ENCODE measurements at places on chromosomes 3 and 15. TPM values are rescaled to one million over a fixed set of nuclear protein-coding genes. Genes with fewer than 3 reads are reported as not detected.

DNA sequence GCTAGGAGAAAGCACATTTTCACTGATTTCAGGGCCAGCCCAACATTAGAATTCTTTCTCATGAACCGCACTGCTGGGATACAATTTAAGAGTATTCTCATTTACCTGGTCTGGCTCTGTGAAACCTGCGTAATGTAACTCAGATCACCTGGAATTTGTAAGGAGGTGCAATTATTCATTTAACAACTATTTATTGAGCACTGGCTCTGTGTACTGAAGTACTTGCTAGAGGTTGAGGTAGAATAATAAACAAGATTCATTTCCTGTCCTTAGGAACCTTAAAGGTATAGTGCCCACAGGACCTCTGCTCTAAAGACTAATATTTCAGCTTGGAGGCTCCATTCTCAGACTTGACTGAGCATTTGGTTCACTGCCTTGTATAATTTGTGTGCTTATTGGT is 242.2 kb upstream of the ZPLD1 start:
- H3K4me1 ChIP-seq: no peaks in the 10 kb centered on the region
- no peak overlapping the region for H3K4me3 ChIP-seq
- no peak overlapping the region for H3K27ac ChIP-seq
- no peaks in the 10 kb centered on the region for H3K27me3 ChIP-seq
- no peaks in the 10 kb centered on the region for H3K36me3 ChIP-seq
- DNase-seq: no peak

- peaks cover 10% of the 10 kb centered on the region for H3K36me3 ChIP-seq
- H3K4me3 ChIP-seq: no peak overlapping the region
- no peaks in the 10 kb centered on the region for H3K27me3 ChIP-seq
- H3K4me1 ChIP-seq: peaks cover 44% of the 10 kb centered on the region
- DNase-seq: peak; percentile 71
Measured at GRCh38 chr3:16482770-16483531, 30.5 kb downstream of the RFTN1 start.

DNA sequence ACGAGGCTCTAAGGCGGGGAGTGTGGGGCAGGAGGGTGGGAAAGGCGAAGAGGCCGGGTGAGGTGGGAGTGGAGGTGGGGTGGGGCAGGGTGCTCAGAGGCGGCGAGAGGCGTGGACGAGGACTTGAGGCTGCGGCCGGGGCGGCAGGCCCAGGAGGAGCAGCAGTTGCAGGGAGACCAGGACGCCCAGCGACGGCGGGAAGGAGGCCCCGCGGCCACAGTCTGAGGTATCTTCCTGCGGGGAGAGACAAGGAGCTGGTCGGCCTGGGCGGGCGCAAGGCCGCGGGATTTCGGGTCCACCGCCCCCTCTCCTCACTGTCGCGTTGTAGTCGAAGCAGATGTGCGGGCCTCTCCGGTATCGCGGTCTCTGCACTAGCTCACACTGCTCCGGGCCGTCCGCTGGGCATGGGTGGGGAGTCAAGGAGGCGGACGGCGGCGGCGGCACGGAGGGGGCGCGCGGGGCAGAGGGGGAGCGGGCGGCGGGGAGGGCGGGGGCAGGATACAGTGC is 5.3 kb upstream of the TMEM115 start:
- peak overlapping the region; percentile 51 for H3K4me3 ChIP-seq
- H3K4me1 ChIP-seq: peaks cover 11% of the 10 kb centered on the region
- DNase-seq: no peak
- peaks cover 4% of the 10 kb centered on the region for H3K27me3 ChIP-seq
- no peak overlapping the region for H3K27ac ChIP-seq

GRCh38 chr15:78004919-78005634 is 72.4 kb downstream of the TBC1D2B start:
- H3K4me1 ChIP-seq: no peaks in the 10 kb centered on the region
- peak overlapping the region; percentile 56 for H3K27ac ChIP-seq
- H3K36me3 ChIP-seq: peaks cover 91% of the 10 kb centered on the region
- no peaks in the 10 kb centered on the region for H3K27me3 ChIP-seq
- DNase-seq: no peak
- no peak overlapping the region for H3K4me3 ChIP-seq

- DNase-seq: no peak
- H3K4me1 ChIP-seq: peaks cover 58% of the 10 kb centered on the region
- no peaks in the 10 kb centered on the region for H3K27me3 ChIP-seq
- H3K4me3 ChIP-seq: no peak overlapping the region
Measured at GRCh38 chr3:196997311-196997710, 28.7 kb upstream of the PIGZ start.

DNA sequence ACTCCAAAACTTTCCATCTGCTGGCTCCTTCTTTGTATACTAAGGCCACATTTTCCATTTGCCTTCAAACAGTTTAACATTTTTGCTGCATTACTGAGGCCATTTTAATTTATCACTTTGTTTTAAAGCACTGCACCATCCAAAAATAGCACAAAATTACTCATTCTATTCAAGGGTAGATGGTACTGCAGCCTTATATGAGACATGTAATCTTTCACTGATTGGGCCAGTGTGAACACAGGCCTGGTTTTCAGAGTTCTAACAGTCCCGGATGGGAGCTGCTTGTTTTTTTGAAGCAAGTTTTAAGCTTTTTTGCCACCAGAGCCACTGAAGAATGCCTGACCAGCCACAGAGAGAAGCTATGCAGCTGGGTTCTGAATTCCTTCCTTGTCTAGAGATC is 172.3 kb upstream of the TSC22D2 start:
- DNase-seq: no peak
- H3K4me3 ChIP-seq: no peak overlapping the region
- no peak overlapping the region for H3K27ac ChIP-seq
- H3K27me3 ChIP-seq: no peaks in the 10 kb centered on the region
- H3K4me1 ChIP-seq: no peaks in the 10 kb centered on the region

GRCh38 chr3:197260491-197261163 is 37.8 kb downstream of the DLG1 start:
- H3K36me3 ChIP-seq: peaks cover 3% of the 10 kb centered on the region
- no peaks in the 10 kb centered on the region for H3K27me3 ChIP-seq
- H3K4me3 ChIP-seq: no peak overlapping the region
- H3K27ac ChIP-seq: no peak overlapping the region
- DNase-seq: no peak

DNA sequence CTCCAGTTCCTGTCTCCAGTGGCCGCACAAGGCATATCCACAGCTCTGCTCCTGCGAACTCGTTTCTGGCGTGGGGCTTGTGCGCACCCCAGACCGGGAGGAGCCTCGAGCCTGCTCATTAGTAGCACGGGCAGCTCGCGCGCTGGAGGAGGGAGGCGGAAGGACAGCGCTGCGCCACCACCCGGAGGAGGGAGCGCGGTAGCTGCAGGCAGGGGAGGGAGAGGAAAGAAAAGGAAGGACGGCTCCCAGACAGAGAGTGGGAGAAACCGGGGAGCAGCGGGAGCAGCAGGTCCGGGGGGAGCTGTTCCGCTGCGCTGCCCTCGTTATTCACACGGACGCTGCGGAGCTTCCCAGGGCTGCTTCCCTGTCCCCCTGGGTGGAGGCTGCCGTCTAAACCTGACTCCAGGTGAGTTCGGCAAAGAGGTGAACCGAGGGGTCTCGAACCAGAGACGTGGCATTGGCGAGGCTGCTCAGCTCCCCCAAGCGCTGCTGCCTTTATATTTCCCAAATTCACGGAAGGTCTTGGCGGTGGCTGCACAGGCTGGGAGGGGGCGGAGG is 121.3 kb upstream of the ZNF717 start:
- no peak overlapping the region for H3K4me3 ChIP-seq
- no peak for DNase-seq
- no peaks in the 10 kb centered on the region for H3K36me3 ChIP-seq
- H3K27me3 ChIP-seq: peaks cover 10% of the 10 kb centered on the region
- H3K4me1 ChIP-seq: no peaks in the 10 kb centered on the region
- H3K27ac ChIP-seq: no peak overlapping the region

GRCh38 chr3:139157161-139157932 is 112.7 kb upstream of the PRR23C start:
- no peak overlapping the region for H3K27ac ChIP-seq
- no peaks in the 10 kb centered on the region for H3K27me3 ChIP-seq
- no peaks in the 10 kb centered on the region for H3K4me1 ChIP-seq
- DNase-seq: no peak

- no peaks in the 10 kb centered on the region for H3K36me3 ChIP-seq
- H3K4me3 ChIP-seq: no peak overlapping the region
- DNase-seq: no peak
- H3K27me3 ChIP-seq: no peaks in the 10 kb centered on the region
- no peak overlapping the region for H3K27ac ChIP-seq
Measured at GRCh38 chr15:85423256-85423655, 42.9 kb downstream of the AKAP13 start.

- H3K27ac ChIP-seq: no peak overlapping the region
- H3K4me1 ChIP-seq: no peaks in the 10 kb centered on the region
- no peaks in the 10 kb centered on the region for H3K36me3 ChIP-seq
- DNase-seq: no peak
- no peak overlapping the region for H3K4me3 ChIP-seq
Measured at GRCh38 chr3:83230841-83231240, 1469.4 kb upstream of the GBE1 start.

DNA sequence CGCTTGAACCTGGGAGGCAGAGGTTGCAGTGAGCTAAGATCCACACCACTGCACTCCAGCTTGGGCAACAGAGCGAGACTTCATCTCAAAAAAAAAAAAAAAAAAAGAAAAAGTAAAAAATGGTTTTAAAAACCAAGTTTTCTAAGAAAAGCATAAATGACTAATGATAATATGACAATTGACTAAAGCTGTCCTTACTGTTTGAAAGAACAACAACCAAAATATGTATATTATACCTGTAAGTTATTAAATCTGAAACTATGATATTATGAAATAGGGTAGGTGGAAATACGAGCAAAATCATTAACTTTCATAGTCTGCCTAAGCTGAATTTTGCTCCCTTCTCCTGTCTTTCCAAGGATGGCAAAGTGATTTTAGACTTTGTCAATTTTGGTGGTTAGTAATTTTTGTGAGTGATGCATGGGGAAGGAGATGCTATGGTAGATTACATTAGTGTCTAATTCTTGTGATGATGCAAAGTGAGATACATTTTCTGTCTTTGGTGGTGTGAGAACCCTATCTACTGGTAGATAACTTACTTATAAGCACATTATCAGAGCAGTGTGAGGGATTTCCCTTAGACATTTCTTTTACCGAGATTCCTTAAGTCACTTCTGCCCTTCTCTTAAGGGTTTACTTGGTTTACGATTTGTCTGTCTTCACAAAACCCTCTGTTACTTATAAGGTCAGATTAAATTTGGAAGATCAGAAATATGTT is 10.6 kb upstream of the CHD2 start:
- no peak overlapping the region for H3K4me3 ChIP-seq
- H3K27ac ChIP-seq: no peak overlapping the region
- no peaks in the 10 kb centered on the region for H3K27me3 ChIP-seq
- H3K36me3 ChIP-seq: peaks cover 80% of the 10 kb centered on the region
- H3K4me1 ChIP-seq: peaks cover 3% of the 10 kb centered on the region
- no peak for DNase-seq

GRCh38 chr15:89569090-89569745 is 6.1 kb upstream of the TICRR start:
- no peak for DNase-seq
- no peaks in the 10 kb centered on the region for H3K4me1 ChIP-seq
- H3K27ac ChIP-seq: no peak overlapping the region
- no peaks in the 10 kb centered on the region for H3K36me3 ChIP-seq

DNA sequence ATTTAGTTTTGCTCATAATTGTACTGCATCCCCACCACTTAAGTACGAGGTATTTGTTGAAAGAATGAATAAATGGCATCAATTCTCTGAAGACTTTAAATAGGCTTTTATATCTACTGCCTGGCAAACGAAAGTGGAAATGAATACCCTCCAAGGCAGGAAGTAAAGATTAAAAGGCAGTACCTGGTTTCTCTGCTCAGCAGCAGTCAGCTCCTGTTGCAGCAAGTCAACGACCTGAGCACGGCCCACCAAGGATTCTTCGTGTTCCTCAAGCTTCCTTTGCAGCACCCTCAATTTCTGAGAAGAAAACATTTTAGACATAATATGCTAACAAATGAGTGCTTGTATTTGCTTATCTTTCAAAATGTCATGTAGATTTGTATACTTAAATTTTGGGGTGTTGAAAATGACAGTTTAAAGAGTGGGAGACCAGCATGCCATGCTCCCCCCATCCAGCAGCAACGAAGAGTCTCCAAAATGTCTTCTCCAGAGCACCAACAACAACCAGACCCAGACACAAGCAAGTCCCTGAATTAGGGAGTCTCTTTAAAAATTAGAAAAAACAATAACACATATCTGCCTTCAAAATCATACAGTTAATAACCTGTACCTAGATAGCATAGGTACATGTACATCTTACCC is 31.2 kb downstream of the GOLGB1 start:
- H3K27ac ChIP-seq: no peak overlapping the region
- no peak overlapping the region for H3K4me3 ChIP-seq
- peak; percentile 15 for DNase-seq
- H3K36me3 ChIP-seq: peaks cover 31% of the 10 kb centered on the region
- H3K4me1 ChIP-seq: no peaks in the 10 kb centered on the region

GRCh38 chr3:207973-208372 is 11.4 kb downstream of the CHL1 start:
- H3K36me3 ChIP-seq: no peaks in the 10 kb centered on the region
- no peak overlapping the region for H3K27ac ChIP-seq
- DNase-seq: no peak

DNA sequence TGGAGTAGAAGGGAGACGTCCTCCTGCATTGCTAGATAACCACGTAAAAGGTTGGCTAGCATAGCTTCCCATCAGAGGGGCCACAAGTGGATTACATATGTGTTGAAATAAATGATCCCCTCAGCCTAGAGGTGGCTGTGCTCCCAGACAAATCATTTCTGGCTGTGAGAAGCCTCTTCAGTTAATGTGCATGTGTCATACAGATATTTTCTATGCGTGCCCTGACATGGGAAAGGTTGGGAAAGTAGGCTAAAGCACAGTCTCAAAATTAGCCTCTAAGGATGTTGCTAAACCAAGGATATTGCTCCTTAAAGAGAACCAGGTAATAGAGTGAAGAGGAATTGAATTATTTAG is 17.8 kb downstream of the USP3 start:
- H3K4me3 ChIP-seq: no peak overlapping the region
- H3K27ac ChIP-seq: no peak overlapping the region
- DNase-seq: no peak

GRCh38 chr3:110006913-110007312 is 669.6 kb upstream of the DPPA4 start:
- H3K36me3 ChIP-seq: no peaks in the 10 kb centered on the region
- no peak for DNase-seq
- H3K4me3 ChIP-seq: no peak overlapping the region
- no peak overlapping the region for H3K27ac ChIP-seq
- no peaks in the 10 kb centered on the region for H3K4me1 ChIP-seq

Gene LRRC31
- 0.09 TPM for total RNA-seq

Gene ZBBX
- total RNA-seq: 0.52 TPM

Gene IQCF5
- not detected for total RNA-seq

Gene HACL1
- total RNA-seq: 22.4 TPM

Gene TM6SF1
- total RNA-seq: 2.9 TPM

Gene GABRA5
- 26.1 TPM for total RNA-seq

Gene LMLN
- total RNA-seq: 1.4 TPM

Gene CDAN1
- total RNA-seq: 8.1 TPM

Gene EPHA3
- total RNA-seq: 1.9 TPM
